ENCODE measurements at places on chromosomes 11 and 22.

- DNase-seq: peak; percentile 46
These were observed 11.1 kb downstream of the POLR3H start for GRCh38 chr22:41532908-41533825.

- DNase-seq: no peak
These were observed 1.1 kb downstream of the FCHSD2 start for GRCh38 chr11:73141031-73141308.

GRCh38 chr22:40215266-40215665 is 37.5 kb downstream of the TNRC6B start:
- no peak for DNase-seq

GRCh38 chr11:112697391-112698178 is 263.6 kb upstream of the NCAM1 start:
- DNase-seq: no peak

GRCh38 chr11:67372321-67372992 is 941 bp downstream of the CLCF1 start:
- DNase-seq: no peak

GRCh38 chr11:67054836-67055523 is 1.7 kb upstream of the RHOD start:
- DNase-seq: peak; percentile 67

- no peak for DNase-seq
These were observed 101.8 kb downstream of the FEZ1 start for GRCh38 chr11:125394296-125394695.

Measured in fibroblast of skin of right quadriceps (primary cell).